ENCODE measurements at places on chromosomes 11 and 22.
A peak's percentile ranks its signal among the peaks of the same experiment; 100 is the strongest.

DNA sequence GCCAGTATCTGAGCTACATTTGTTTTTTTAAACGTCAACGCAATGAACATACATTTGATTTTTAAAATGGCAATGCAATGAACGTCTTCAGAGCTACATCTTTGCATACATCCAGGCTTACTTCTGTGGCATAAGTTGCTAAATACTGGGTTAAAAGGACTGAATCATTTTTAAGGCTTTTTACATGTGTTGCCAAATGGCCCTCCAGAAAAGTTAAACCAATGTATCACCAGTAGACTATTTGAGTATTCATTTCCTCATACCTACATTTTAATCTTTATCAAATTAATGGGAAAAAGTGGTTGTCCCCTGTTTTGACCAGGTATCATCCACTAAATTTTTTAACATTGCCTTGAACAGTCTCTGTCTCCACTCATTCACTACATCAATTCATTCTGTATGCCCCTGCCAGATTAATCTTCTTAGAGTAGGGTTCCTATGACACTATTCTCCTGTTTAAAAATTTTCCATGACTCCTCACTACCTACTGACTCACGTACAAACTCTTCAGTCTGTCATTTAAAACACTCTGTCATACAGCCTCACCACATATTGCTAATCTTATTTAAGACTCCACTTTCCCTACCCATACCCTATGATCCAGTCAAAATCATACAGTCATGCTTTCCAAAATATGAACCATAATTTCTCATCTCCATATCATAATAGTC is 12.4 kb upstream of the PRRG4 start:
- DNase-seq, result no peak

- DNase-seq, result peak; percentile 95
These were observed 30.9 kb downstream of the C22orf31 start for GRCh38 chr22:29030618-29031226.

GRCh38 chr22:22487869-22488597 is 20.5 kb downstream of the ZNF280B start:
- no peak for DNase-seq

DNA sequence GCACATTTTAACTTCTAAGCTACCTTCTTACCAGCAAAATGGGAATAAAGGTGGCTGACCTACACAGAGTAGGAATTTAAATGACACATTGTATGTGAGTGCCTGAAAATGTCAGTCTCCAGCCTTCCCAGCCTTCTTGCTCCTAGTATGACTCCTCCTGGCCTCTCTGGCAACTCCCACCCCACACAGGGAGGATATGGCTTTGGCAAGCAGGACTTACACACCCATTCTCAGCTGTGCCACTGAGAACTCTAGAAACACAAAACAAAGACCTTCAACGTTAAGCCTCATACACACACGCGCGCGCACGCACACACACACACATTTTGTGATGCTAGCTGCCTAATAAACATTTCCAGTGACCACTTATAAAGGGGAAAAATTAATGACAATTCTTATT is 65.8 kb downstream of the PACSIN2 start:
- peak; percentile 58 for DNase-seq

GRCh38 chr11:82949352-82949751 is 47.8 kb downstream of the DDIAS start:
- no peak for DNase-seq

GRCh38 chr11:113420808-113421207 is 33.2 kb downstream of the ANKK1 start:
- DNase-seq, result no peak

DNA sequence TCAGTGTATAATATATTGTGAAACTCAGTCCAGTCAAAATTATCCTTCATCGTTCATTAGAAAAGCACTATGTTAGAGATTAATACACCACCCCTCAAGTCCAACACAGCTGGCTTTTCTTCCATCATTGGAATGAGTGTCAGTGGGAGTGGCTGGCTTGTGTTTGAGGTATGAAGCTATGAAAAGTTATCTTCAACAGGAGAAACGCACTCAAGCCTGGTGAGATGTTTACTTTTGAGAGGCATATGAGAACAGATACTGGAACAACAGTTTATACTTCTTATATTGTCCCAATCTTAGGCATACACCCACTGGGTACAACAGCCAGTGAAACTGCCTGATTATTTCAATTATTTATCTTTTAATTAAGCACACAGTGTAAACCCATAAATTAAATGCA is 34.3 kb downstream of the PLEKHB1 start:
- DNase-seq, result no peak

DNA sequence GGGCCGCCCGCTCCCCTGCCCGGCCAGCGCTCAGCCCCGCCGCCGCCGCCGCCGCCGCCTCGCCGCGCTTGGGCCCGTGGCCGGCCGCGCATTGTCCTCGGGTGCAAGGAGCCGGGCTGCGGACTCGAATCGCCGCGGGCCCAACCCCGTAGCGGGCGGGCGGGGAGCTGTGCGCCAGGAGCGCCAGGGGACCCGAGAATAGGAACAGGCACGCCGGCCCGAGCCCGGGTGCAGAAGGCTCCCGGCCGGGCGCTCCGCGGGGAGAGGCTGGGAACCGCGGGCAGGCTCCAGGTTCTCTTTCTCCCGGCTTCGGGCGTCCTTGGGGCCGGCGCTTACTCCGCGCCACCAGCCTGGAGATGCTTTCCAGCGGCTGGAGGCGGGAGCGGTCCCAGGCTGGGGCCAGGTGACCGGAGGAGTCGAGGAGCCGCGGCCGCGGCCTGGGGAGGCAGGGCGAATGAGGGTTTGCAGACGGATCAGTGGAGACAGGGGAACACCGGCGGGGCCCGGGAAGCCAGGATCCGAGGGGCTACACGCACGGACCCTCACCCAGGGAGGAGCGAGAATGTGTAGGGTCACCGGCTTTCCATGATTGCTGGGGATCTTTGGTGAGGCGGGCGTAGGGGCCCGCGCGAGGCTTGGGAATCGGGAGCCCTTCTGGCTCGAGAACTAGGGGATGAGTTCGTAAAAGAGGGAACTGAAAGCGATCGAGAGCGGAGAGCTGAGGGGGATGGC is 726 bp downstream of the PKNOX2 start:
- DNase-seq, result peak; percentile 75

DNA sequence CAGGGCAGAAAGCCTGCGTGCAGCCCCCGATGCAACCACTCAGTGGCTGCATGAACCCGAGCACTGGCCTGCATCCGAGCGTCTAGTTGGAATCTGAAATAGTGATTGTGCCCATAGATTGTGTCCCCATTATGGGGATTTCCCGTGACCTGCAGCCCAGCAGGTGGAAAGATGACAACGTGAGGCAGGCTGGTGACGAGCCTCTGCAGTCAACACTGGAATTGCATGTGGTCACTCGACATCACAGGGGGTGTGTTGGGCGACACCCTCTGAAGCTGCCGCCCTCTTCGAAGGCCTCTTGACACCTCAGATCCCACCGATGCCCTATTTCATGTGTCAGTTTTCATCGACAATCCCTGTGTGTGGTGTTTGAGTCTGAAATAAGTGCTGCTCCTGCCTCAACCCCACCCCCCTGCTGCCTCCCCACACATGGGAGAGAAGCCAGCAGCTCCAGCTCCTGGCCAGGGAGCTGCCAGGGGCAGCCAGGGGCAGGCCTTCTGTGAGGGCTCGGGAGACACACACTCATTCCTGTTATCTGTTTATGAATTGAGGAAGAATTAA is 172.0 kb upstream of the B3GAT1 start:
- no peak for DNase-seq

DNA sequence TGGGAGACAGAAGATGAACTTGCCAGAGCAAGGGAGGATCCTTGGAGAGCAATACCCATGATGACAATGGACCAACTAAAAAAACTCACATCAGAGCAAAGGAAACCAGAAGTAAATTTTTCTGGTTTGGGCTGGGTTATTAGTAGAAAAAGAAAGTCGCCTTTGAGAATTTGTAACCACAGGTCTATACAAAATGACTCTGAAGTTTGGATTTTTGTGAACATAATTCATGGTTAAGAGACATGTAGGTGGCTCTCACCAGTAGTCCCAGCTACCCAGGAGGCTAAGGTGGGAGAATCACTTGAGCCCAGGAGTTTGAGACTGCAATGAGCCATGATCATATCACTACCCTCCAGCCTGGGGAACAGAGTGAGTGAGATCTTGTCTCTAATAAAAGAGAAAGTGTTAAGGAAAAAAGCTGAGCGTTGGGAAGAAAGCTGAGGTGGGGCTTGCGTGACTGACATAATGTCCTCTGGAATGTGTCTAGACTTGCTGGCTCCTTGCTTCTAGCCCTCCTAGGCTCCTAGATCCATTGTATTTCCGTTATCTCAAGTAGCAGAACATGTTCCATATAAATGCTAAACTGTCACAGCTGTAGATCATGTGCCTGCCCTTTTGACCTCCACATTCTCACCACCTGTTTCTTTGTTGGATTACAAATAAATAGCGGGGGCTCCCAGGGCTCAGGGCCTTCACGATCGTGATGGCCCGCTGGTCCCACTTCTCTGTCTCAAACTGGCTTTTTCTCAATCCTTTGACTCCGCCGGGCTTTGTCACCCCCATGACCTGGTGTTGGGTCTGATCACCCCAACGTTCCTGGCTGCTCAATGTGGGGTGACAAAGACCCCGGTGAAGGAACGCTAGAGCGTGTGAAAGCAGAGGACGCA is 56.2 kb upstream of the SC5D start:
- peak; percentile 96 for DNase-seq

DNA sequence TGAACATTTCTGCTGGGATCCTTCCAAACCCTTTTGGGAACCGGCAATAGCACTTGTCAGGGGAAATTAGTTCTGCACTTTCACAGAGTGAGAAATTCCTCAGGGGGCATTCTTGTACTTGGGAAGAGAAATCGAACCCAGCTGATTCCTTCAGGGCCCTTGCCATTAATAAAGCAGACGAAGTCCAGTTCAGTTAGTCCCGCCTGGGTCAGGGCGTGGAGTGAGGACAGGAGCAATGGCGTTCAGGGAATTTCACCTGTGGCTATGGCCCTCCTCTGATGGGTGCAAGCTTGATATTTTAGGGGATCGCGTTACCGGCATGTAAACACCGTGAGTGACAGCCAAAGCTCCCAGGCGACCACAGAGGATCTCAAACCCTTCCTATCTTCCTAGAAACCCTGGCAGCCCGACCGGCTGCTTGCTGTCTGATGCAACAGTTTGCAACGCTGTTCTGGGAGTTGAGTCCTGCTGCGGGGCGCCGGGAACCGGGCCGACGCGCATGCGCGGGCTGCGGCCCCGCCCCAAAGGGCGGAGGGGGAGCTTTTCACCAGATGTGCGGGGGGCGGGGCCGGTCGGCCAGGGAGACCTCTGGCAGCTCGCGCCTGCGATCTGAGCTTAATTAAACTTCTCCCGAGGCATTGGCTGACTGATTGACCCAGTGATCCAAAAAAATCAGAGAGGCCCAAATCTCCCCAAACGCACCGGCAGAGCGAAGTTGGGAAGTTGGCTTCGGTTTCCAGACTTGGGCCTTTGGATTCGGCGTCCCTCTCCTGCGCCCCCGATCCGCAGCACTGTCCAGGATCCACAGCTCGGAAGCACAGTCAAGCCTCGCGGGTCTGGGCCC is 34.3 kb upstream of the CREB3L1 start:
- peak; percentile 98 for DNase-seq

- DNase-seq, result peak; percentile 38
These were observed 8.5 kb downstream of the DCHS1 start for GRCh38 chr11:6646918-6647679.

DNA sequence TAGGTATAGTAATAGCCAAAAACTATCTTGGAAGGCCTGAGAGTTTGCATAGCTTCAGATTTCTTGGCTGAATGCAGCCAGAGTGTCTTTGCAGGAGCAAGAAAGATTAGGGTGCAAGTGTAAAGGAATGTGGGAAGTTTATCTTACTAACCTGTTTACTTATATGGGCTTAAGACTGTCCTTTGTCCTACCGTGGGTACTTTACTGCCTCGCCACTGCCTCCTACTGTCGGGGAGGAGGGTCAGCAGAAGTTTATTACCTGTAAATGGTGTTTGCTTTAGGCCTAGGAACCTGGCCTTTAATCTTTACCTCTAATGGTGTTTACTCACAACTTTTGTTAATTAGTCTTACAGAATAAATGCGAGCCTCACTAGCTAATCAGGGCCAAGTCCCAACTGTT is 633.8 kb downstream of the DLG2 start:
- DNase-seq, result peak; percentile 75

DNA sequence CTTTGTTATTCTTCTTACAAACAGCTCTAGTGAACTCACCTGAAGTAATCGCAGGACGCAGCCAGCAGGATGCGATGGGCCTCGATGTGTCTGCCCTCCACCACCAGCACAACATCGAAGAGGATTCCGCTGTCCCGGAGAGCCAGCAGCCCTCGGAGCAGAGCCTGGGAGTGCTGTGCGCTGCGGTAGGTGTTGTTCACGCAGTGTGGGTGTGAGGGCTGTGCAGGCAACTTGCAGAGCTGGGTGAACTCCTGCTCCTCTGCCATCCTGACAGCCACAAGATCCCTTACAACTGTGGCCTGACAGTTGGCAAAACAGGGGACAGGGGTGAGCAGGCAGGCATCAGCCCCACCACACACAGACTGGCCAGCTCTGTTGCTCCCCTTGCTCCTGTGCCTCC is 6.6 kb downstream of the KLHL22 start:
- no peak for DNase-seq

- peak; percentile 96 for DNase-seq
These were observed 21.5 kb upstream of the TXNRD2 start for GRCh38 chr22:19962909-19963806.

GRCh38 chr11:32526760-32527159 is 56.9 kb upstream of the EIF3M start:
- no peak for DNase-seq

DNA sequence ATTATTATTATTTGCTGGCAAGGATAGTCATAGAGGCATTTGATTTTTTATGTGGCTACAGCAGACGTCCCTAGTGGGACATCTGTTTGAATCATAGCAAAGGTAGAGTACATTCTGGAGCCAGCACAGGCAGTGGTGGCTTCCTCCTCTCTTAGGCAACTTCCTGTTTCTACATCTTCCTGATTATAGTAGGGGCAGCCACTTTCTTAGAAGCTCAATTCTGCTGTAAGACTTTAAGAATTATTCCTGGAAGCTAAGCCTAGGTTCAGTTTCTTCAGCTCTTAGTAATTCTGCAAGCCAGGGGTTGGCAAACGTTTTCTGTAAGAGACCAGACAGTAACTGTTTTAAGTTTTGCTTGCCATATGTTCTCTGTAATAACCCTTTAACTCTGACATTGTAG is 129.3 kb upstream of the TENM4 start:
- DNase-seq, result no peak

- no peak for DNase-seq
These were observed 53.3 kb downstream of the TCF20 start for GRCh38 chr22:42217019-42217751.

DNA sequence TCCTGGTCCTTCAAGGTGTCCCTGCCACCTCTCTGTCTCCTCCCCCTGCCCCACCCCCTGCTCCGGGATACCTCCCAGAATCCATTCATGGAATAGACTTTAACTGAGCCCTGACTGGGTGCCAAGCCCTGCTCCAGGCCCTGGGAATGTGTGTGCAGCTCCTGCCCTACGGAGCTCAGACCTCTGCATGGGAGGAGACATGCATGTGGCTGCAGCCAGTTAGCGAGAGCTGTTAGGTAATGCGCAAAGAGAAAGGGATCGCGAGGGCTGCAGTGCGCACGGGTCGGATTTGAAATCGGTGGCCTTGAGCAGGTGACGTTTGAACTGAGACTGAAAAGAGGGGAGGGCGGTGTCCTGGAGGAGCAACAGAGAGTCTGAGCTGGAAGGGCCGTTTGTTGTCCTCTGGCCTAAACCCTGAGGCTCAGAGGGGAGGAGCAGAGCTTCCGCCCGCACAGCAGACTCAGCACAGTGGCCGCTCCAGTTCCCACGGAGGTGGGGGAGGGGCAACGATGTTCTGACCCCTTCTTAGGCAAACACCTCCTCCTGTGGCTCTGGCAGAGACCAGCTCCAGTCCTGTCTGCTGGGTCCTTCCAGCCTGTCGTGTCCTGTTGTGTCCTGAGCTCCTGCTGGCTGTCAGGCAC is 19.8 kb upstream of the LRRC10B start:
- peak; percentile 71 for DNase-seq

- peak; percentile 83 for DNase-seq
These were observed 1252.7 kb downstream of the BRD1 start for GRCh38 chr22:48574776-48575617.
